ENCODE measurements at places on chromosomes 3 and 15.

DNA sequence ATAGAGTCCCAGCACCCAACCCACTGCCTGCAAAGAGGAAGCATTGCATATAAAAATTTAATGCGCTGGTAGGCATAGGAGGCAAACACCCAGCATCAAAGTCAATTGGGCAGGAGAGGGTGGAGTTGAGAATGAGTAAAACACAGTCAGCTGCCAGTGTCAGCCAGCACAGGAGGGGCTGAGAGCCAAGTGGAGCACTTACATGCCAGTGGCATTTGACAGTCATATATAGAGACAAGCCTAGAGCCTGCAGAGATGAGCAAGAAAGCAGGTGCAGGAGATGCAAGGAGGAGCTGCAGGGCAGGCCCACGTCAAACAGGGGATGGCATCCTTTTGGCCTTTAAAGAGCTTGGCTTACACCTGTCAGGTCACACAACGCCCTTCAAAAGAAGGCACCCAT, 27.6 kb upstream of the ZFAND6 start:
- DNase-seq, result no peak

DNA sequence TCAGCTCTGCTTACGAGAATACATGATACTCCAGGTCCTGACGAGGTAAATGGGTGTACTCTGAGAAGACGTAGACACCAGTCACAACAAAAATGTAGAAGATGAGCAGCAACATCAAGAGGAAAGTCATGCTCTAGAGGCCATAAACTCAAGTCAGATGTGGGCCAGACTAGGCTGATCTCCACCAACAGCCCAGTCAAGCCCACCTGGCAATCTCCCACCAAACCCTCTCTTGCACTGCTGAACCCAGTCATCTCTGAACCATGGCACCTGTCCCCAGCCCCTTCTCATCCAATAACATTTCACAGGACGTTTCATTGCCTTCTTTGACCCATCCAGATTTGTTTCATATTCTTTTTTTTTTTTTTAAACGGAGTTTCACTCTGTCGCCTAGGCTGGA, 10.8 kb upstream of the PDIA3 start:
- no peak for DNase-seq

- no peak for DNase-seq
Observed at GRCh38 chr15:88627463-88627862, 6.3 kb downstream of the AEN start.

GRCh38 chr3:64988188-64988587, 300.4 kb upstream of the ADAMTS9 start:
- DNase-seq, result no peak

DNA sequence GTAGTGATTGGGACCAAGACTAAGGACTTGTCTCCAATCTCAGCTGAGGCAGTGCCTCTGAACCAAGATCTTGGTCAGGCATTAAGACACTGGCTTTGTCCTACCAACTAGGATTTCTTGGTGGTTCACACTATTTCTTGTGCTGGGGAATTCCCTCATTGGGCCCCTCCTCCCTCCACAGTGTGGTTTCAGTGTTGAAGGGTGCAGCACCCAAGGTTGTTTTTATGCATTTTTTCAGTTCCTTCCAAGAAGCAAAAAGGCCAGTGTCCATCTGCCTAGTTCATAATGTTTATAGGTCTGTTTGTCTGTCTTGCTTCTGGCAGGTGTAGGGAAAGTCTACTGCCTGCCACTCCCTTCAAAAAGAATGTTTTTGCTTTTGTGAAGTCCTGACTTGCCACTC, 10.6 kb upstream of the ITPKA start:
- no peak for DNase-seq

Data from EH (cell line).